ENCODE measurements at places on chromosomes 12 and 14.

- no peak for DNase-seq
Measured at GRCh38 chr12:6241495-6241894, 41.3 kb downstream of the CD9 start.

GRCh38 chr12:110505332-110505731 is 3.2 kb downstream of the RAD9B start:
- no peak for DNase-seq

DNA sequence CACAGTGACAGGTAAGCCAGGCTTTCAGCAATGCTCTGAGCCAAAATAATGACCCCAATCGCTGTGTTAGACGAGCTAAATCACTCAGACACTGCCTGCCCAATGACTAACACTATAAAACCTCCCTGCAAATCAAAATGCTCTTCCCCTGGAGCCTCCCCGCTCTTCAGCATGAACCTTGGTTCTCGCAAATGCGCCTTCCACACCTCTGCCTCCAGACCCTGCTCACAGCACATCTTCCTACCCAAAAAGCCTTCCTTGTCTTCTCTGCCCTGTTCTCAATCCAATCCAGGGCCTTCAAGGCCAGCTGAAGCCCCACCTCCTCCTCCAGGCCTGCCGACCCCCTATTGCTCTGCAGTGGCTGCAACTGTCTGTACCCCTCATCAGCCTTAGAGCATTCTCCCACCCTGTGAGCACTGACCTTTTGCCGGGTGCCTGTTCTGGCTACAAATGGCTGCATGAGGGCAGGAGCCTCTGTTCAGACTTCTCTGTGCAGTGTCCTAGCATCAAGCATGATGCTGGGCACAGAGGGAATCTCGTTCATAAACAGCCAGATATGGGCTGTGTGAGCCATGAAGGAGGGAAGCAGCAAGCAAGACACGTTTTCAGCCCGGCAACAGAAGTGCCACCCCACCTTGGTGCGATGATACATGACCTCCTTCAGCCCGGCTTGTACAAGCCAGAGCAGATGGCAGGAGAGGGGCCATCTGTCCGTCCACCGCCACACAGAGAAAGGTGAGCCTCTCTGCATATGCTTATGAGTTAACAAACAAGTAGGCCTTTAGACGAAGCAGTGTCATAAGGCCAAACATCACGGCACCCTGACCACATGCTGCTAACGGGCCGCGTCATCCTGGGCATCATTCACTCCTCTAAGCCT is 64.5 kb upstream of the DDX11 start:
- DNase-seq, result no peak

- no peak for DNase-seq
Measured at GRCh38 chr12:129101404-129101803, 248.1 kb downstream of the GLT1D1 start.

DNA sequence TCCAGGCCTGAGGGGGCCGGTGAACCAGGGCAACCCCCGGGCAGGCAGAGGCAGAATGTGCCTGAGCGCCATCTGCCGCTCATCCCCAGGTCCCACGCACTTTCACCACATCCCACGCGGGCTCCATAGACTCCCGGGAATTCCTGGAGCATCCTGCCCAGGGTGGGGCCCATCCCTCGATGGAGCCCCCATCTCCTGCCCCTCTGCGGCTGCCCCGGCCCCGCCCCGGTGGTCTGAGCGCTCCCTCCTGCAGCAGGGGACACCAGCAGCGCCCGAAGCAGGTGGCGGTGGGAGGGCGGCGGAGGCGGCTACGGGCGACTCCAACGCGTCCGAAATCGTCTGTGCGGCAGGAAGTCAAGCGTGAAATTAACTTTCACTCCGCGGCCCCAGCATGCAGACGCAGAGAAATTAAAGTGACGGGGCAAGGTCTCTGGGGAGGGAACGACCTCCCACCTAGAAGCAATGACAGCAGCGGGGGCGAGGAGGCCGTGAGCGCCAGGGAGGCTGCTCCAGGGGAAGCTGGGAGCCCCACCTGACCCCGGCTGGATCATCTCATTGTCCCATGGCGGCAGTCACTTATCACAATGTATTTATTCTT is 122.2 kb downstream of the NCOR2 start:
- DNase-seq, result no peak

- no peak for DNase-seq
Measured at GRCh38 chr14:58697930-58698642, 60.3 kb downstream of the DACT1 start.

GRCh38 chr14:63616015-63616414 is 25.7 kb downstream of the WDR89 start:
- no peak for DNase-seq

DNA sequence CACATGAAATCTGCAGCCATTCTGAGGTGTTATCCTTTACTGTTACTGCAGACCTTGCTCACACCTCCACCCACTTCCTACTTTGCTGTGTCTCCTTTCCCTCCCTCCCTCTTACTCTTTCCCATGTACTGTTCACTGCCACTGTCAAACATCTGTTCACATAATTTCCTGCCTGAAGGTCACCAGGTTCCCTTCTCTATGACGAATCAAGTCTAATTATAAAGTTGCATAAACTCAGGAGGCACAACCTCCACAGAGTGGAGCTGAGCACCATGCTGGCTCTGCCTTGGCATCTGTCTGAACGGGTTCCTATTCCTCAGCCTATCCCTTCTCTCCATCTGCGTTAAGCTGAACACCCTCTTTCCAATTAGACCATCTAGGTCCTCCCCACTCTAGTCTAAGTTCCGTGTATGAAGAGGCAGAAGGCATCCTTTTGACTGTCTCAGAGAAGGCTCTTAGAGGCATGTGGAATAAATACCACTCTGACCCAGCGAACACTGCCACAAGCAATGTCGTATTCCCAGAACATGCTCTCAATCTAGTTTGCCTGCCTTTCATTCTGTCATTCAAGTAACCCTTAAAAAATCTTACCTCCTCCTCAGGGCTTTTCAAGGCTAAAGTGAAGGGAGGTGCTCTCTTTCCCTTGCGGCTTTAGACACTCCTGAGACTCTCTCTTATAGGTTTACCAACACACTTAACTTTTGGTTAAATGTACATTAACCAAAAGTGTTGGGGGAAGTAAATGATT is 48.7 kb downstream of the ACADS start:
- DNase-seq, result no peak

GRCh38 chr12:53872367-53872766 is 66.3 kb upstream of the HOXC13 start:
- no peak for DNase-seq

GRCh38 chr14:76509311-76509710 is 133.4 kb downstream of the ESRRB start:
- DNase-seq, result no peak

DNA sequence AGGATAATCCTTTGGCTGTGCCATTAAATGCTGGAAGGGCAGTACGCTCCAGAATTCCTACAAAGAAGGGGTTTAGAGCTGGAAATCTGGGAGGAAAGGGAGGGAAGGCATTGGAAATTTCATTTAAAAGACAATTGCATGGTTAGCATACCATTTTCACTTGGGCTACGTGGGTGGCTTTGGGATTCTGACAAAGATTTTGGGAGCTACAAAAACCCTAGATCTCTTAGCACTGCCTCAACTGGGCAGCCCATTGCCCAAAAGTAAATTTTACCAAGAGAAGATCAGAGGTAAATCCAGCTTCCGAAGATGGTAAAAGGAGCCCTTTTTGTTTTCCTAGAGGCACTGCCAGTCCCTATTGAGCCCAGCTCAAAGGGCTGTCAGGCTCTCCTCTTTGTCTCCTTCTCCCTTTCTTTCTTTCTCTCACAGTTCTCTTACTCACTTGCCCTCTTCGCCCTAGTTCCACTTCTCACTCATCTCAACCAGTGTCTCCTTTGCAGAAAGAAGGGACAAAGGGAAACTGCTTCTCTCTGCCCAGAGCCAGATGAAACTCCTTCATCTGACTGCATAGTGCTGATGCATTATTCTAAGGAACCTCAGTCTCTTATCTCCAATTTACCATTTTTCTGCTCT is 125.4 kb upstream of the PLEKHA5 start:
- DNase-seq, result no peak

- DNase-seq, result peak; percentile 55
Measured at GRCh38 chr12:102702447-102703114, 214.5 kb downstream of the PAH start.

DNA sequence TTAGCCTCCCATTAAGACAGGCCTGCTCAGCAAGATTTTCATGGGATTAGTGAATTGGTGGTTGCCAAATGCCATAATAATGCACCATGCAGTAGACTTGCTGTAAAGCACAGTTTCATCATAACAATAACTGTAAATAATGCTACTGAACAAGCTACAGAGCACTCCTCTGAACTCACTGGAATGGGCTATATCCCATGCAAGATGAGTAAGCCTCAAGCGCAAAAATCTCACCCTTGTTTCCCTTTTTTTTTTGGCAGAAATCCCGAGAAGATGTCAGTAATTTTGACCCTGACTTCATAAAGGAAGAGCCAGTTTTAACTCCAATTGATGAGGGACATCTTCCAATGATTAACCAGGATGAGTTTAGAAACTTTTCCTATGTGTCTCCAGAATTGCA is 145.9 kb upstream of the HIF1A start:
- DNase-seq, result peak; percentile 39

DNA sequence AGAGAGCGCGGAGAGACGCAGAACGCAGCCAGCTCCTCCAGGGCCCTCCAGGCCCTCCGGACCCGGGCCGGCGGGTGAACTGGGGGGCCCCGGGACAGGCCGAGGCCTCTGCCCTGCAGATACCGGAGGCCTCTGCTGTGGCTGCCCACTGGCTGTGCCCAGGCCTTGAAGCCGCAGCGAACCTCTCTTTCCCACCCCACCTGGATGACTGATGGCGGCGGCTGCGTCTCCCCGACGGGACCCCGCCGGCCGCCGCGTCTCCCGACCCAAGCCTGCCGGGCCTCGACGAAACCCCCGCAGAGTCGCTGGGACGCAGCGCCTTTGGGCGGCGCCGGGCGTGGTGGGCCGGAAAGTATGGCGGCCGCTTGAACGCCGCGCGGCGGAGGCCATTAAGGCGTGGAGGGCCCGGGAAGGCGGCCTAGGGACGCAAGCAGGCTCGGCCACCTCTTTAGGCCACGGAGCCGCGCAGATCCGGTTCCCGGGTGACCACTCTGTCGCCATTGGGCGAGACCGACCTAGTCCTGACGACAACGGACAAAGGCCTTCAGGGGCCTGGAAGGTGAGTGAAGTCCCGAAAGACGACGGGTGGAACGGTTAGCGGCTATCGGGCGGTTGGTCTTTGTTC is 8.4 kb upstream of the ERGIC2 start:
- no peak for DNase-seq

- no peak for DNase-seq
Measured at GRCh38 chr14:56413721-56414120, 165.9 kb upstream of the TMEM260 start.

DNA sequence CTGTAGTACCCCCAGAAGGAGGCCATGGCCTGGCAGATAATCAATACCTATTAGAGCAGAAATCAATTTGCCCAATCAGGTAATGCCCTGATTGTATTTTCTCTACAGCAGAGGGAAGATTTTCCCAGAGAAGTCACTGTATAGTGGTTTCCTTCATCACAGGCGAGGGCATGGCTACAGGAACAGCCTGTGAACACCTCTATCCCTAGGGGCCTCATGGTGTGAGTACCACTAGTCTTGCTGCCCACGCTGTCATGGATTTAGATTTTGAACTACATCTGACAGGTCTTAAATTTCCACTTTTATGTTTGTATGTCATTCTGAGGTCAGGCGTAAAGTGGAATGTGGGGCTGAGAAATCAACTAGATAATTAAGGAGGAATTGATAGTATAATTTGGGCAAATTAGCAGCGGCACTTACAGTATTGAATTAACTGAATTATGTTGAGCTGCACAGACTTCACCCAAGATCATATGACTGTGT is 42.4 kb upstream of the STXBP6 start:
- no peak for DNase-seq

- DNase-seq, result no peak
Measured at GRCh38 chr14:35861204-35861868, 35.2 kb downstream of the BRMS1L start.

GRCh38 chr12:71578694-71579258 is 84.9 kb downstream of the ZFC3H1 start:
- no peak for DNase-seq

DNA sequence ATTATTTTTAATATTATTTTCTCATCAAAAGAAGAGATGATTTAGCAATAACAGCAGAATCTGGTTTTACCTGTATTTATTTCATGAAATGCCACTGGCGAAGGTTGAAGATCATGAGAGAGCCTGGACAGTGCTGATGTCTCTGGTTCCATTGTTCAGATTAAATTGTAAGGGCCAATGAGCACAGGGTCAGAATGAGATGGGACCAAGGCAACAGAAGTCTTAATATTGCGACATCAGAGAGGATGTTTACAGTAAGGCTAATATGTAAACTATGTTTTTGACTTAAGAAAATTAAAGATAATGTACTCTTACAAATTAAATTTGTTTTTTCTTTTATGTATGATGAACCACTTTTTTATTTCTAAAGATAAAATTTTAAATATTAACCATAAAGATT is 35.2 kb upstream of the KLRD1 start:
- no peak for DNase-seq

DNA sequence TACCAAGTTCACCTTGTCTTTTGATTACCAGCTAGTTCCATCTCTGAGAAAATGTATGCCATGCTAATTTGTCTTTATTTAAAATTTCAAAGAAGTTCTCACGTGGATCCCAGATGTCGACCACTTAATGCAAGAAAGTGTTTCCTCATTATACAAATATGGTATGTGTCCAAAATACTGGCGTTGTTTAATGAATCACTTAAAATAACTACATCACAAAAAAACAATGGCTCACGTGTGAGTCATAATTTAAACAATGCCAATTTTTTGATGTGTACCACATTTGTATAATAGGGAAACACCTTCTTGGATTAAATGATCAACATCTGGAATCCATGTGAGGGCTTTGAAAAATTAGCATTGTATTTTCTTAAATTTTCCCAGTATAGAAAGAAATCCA is 40.8 kb downstream of the DBX2 start:
- no peak for DNase-seq

- no peak for DNase-seq
Measured at GRCh38 chr12:12764824-12765223, 20.6 kb upstream of the APOLD1 start.

DNA sequence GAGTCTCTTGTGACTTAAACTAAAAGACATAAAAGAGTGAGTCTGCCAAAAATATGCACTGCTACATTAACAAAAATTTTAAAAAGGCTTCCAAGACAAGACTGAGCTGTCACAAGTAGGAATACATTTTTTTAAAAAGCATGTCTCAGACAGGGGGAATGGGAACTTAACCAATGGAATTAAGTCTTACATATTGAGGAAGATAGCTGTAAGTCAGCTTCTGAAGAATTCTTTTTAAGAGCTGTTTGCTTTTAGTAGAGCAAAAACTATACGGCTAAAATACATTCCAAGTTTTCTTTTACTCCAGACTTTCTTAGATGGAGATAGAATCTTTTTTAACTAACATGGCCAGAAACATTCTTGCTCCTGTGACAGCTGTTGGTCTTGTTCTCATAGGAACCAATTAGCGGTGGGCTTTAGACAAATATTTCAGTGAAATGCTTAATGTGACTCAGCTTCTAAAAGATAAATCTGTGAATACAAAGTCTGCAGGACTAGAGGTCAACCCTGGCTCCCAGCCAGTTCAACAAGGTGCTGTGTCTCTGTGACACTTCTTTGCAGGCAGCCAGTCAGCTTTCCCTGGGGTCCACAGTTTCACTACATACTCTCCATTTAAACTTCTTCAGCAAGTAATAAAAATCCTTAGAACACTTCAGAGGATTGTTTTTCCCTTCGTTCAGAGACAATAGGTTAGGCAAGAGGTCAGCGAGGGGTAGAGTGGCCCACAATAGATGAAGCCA is 187.6 kb downstream of the NAV3 start:
- peak; percentile 44 for DNase-seq

Measured in astrocyte of the spinal cord (primary cell).